ENCODE measurements at places on chromosomes 2 and 18.
A peak's percentile ranks its signal among the peaks of the same experiment; 100 is the strongest.

DNA sequence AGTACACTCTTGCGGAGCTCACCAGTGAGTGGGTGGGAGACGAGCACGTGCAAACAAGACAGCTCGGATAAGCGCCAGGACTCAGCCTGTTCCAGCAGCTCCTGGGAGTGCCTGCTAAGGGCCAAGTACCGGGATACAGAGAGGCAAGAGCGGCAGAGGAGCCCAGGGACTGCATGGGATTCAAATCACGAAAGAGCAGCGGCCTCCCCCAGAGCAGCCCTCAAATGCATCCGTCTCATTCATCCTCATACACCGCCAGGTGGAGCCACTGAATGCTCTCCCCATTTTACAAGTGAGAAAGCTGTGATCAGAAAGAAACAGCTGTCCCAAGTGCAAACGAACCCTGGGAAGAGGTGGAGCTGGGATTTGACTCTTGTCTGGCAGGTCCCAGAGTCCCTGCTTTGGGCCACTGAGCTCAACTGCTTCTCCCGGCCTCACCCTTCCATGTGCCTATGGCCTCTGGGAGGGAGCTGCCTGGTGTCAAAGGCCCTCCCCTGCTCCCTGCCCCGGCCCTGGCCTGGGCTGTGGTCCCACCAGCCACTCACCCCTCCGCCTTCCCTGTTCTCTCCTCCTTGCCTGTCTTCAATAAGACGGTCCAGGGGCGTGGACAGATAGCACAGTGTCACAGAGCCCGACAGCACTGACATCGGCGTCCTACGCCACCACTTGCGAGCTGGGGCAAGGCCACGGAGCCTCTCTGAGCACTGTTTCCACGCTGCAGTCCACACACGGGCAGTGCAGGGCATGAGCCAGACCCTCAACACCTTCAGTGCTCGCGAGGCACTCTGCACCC lies 72.8 kb upstream of the TAF1B start:
- ATAC-seq, result no peak

- ATAC-seq, result no peak
These were observed 285.1 kb upstream of the SLC14A2 start for GRCh38 chr18:45330170-45330594.

DNA sequence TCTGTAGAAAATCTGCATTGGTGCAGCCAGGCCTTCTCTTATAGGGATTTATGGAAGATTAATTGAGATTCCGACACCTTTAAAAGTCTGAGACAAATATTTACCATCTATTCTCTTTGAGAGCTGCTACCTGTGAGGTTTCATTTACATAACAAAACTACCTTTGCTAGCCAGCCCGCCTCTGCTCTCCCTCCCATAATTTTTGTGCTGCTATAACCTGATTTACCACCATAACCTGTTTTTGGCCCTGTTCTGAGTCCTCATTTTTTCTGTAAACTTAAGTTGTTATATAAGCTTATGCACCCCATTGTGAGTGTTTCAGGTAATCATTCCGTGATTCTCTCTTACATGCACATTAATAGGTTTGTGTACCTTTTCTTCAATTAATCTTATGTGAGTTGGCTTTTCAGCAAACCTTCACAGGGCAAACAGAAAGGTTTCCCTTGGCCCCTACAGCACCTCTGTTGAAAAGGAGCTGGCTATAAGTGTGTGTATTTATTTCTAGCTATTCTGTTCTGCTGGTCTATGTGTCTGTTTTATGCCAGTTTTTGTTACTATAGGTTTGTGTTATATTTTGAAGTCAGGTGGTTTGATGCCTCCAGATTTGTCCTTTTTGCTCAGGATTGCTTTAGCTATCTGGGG lies 114.9 kb upstream of the XIRP2 start:
- no peak for ATAC-seq

GRCh38 chr2:6993936-6994335 lies 76.7 kb downstream of the RNF144A start:
- ATAC-seq, result no peak

- no peak for ATAC-seq
These were observed 48.2 kb downstream of the CRIM1 start for GRCh38 chr2:36403675-36404230.

DNA sequence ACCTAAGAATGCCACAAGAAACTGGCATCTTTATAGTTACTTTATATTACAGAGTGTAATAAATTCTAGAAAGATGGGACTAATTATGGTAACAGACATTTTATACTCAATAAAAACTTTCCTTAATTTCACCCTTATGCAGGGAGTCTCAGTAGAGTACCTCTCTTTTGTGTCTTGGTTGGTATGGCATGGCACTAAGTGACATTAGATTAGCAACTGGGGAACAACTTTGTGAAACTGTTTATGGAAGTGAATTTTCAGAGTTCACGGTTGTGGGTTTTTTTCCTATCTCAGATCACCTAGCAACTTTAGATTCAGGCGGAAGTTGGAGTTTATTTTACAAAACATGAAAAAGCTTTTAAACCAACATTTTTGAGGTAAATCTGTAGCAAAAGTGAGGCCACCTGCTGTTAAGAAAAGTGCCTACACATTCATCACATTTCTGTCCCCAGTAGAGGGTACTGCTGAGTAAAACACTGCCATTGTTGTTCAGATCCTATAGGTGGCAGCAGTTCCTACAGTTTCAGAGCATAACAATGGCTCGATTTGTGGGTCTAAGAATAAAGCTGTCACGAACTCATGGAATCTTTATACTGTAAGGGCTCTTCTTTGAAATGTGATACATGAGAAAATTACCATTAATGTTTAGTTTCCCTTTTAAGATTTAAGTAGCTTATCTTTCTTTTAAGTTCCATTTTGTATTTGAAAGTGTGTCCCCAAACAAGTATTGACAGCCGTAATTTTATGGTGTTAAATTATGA lies 117.6 kb downstream of the CAMKMT start:
- peak; percentile 83 for ATAC-seq

DNA sequence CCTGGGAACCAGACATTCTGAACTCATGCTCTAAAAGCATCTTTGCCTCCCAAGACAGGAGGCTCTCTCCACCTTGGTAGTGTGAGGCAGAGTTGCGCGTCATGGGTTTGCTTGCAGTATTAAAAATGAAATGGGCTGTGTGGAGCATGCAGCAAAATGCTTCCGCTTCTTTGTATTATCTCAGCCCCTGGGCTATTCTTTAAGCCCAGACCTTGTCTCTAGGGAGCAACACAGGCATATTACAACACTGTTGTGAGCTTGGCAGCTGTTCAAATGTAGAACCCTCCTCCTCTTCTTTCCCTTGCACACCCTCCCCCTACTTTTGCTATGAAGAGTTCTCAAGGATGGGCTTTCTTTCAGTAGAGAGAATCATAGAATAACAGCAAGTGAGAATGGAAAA lies 185.1 kb upstream of the LHCGR start:
- ATAC-seq, result no peak

DNA sequence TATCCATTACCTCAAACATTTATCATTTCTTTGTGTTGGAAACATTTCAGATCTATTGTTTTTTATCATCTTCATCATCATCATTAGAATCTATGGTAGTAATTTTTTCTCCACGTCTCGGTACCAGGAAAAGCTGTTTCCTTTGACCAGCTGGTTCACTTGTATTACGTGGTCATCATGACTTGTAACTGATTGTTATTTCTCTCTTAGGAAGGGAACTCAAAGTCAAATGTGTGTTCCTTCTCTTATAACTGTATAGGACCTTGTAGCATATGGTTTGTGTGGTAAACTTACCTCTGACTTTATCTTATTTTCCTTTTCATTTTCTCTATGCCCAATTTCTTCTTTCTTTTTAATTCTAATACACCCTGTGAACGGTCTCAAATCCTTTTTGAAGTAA lies 16.5 kb downstream of the NCOA1 start:
- ATAC-seq, result no peak

- ATAC-seq, result no peak
These were observed 785.5 kb upstream of the RAB6C start for GRCh38 chr2:129193961-129194360.

DNA sequence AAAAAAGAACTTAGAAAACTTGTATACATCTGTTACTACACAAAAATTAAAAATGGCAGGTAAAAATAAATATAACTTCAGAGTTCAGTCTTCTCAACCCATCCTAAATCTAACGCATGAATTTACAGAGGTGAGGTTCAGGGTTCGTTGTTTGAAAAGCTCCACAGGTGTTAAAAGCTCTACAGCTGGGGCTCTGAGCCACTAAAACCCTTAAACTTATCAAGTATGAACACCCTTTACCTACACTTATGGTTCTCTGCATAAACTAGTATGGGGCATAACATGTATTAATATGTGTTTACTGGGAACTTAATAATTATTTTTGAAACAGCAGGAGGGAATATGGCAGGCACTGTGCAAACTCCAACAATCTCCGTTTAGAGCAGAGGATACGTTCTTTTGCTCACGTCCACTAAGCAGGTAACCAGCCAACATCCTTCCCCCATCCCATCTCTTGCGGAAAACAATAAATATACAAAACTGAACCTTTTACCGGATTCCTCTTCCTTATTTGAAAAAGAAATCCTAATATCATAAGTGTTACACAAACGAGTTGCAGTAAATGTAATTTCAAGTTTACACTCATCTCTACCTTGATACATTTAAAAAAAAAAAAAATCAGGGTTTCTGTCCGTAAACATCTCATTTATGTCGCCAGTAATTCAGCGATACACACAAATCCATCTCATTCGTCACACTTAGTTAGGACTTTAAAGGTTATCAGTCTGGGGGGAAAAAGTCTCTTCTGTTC lies 1.3 kb downstream of the PIAS2 start:
- ATAC-seq, result no peak

Measured in stimulated activated memory B cell treated with anti-CD40 and anti-IgM and Interleukin-4, amounts not matched to agents 10 μg/mL and 1 μg/mL and 100 μg/mL, for 72 hours (primary cell).